ENCODE measurements at places on chromosomes 1 and 21.
A peak's percentile ranks its signal among the peaks of the same experiment; 100 is the strongest.

GRCh38 chr21:27764056-27764455, 797.2 kb upstream of the ADAMTS5 start:
- no peak for DNase-seq

DNA sequence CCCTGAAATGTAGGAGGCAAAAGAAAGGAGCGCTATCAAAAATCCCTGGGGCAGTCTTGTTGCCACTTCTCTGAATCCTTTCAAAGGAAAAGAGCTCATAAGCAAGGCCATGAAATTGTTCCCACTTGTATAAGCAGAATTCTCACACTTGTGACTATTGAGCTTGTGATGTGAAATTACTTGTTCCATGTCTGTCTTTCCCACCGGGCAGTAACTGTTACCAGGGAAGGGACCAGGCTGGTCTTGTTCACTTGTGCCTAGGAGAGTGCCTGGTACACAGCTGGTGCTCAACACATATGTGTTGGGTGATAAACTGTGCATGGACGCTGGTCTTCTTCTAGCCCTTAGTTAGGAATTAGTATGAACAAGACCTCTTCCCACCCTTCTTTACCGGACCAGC, 150.6 kb downstream of the CDC7 start:
- DNase-seq: no peak

DNA sequence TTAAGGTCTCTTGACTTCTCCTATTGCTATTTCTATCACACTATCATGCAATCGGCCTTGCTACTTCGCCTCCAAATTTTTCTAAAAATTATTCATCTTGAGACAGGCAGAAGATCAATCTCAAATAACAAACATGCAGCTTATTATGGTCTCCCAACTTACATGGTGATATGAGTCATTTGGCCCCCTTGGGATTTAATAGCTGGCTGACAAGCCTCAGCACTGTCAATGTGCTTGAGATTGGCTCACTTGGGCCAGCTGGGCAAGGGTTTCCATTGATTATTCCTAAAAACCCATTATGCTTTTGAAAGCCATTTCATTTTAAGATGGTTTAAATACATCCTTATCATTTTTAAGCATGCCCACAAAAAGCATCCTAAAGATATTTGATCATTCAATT, 224.5 kb upstream of the NFIA start:
- no peak for DNase-seq

- DNase-seq: no peak
These were observed 53.2 kb upstream of the B3GALT5 start for GRCh38 chr21:39559511-39559910.

- DNase-seq: no peak
These were observed 180.8 kb downstream of the RPS6KC1 start for GRCh38 chr1:213231795-213232231.

DNA sequence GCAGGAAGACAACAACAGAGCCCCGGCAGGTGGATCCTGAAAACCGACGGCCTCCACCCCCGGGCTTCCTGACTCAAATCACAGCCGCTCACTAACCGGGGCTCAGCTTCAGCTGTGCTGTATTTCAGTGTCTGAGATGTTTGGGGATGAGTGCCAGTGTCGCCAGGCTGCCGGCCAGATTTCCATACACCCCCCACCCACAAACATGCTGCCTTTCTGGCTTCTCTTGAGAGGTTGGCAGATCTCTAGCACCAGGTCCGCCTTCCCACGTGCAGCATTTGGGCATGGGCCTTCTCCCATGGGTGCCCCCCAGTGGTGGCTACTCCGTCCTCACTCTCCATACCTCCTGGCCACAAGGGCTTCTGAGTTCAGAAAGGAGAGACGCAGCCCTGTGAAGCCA, 34.8 kb downstream of the KCNAB2 start:
- no peak for DNase-seq

DNA sequence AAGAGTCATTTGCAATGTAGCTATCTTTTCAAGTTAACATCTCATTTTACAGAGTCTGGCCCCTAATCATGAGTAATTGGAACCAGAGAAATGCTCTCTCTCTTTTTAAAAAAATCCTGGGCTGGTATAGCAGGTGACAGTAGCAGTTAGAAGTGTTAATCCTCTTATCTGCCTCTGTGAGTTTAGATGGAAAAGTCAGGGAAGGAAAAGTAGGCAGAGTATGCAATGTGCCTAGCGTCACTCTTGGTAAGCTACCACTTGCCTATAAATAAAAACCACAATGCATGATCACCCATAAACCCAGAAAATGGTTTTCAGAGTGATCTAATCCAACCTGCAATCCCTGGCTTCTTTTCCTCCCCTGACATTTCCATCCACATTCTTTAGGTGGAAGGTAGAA, 43.2 kb downstream of the UTP25 start:
- no peak for DNase-seq

DNA sequence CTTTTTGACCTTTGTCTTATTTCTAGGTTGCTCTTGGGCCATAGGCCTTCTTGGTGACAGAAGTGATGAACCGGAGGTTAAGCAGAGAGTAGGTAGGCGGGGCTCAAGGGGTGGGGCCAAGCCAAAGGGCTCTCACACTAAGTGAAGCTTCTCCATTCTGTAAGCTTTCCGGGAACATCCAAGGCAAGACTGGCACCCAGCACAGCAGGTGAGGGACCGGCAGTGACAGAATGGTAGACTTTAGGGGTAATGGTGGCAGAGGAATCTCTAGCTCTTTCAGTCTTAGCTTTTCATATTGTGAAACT, at the start of gene TNFAIP8L2:
TNFAIP8L2 (plus strand) TSS at position 135 of the 305 bp plus-strand sequence. CDS start 2,049 bp downstream, outside the sequence.
- DNase-seq: no peak

GRCh38 chr21:44354001-44354405, 582 bp downstream of the TRPM2 start:
- DNase-seq: no peak

- DNase-seq: no peak
These were observed 183.1 kb downstream of the RHOU start for GRCh38 chr1:228918335-228918734.

DNA sequence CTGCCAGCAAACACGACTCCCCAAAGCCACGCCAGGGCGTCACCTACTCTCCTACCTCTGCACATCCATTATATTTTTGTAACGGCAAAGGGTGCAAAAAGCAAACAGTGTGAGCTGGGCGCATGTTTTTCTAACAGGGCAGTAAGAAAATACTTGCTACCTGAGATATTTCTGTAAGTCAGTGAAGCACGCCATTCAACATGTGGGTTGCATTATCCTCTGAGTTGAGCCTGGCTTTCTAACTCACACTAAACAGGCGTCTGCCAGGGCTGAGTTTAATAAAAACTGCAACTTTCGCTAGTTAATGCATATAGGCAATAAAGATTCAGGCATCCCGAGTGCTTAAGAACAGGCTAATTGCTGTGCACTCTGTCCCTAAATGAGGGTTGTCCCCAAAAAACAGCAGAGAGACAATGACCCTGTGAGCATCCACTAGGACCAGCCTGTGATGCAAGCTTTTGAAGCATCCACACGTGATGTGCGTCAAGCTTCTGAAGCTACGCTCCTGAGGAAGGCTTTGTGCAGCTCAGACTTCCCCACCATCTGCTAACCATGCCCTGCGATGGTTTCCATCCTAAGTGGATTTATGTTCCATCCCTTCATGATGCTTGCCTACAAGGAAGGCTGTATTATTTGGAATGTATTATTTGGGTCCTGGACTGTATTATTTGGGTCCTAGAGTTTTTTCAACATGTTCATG, 70.0 kb upstream of the SIM2 start:
- DNase-seq: no peak

DNA sequence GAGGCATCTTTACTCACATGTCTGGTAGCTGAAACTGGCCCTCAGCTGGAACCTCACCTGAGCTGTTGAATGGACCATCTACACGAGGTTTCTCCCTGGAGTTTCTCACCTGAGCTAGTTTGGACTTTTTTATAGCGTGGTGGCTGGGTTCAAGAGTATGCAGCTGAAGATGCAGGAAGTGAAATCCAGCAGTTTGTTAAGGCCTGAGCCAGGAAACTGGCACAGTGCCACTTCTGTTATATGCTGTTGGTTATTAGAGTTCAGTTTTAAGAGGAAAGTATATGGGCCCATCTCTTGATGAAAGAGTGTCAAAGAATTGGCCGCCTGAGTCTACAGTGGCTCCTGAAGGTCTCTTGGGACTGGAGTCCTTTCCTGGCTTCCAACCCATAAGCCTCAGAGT, 35.6 kb downstream of the STUM start:
- DNase-seq: no peak

DNA sequence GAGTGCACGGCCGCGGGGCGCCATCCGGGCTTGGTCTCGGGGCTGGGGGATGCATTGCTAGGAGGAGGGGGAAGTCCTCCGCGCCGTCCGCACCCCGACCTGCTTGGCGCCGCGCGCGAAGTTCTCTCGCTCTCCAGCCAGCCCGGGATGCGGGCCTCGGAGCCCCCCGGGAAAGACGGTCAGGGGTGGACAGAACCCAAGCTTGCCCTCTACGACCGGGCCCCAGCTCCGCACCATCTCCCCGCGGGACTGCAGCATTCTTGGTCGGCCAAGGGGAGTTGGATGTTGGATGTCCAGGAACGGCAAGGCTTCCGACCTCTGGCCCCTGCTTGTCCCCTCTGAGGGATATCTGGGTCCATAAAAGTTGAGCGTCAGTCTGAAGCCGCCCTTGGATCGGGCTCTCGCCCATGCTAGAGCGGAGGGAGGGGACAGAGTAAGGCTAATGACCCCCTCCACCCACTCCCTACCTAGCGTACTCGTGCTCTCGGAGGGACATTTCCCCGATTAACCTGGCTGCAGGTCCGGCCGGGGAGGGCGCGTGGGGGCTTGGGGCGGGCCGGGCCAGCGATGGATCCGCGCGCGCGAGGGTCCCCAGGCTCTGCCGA, 522 bp downstream of the DISP3 start:
- no peak for DNase-seq

DNA sequence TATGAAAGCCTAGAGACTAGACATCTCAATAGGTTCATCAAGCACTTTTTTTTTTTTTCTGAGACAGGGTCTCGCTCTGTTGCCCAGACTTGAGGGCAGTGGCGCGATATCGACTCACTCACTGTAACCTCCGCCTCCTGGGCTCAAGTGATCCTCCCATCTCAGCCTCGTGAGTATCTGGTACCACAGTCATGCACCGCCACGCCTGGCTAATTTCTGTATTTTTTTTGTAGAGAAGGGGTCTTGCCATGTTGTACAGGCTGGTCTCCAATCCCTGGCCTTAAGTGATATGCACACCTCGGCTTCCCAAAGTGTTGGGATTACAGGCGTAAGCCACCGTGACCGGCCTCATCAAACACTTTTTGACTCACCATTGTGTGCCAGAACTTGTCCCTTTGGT, 613 bp upstream of the GPATCH4 start:
- DNase-seq: no peak

DNA sequence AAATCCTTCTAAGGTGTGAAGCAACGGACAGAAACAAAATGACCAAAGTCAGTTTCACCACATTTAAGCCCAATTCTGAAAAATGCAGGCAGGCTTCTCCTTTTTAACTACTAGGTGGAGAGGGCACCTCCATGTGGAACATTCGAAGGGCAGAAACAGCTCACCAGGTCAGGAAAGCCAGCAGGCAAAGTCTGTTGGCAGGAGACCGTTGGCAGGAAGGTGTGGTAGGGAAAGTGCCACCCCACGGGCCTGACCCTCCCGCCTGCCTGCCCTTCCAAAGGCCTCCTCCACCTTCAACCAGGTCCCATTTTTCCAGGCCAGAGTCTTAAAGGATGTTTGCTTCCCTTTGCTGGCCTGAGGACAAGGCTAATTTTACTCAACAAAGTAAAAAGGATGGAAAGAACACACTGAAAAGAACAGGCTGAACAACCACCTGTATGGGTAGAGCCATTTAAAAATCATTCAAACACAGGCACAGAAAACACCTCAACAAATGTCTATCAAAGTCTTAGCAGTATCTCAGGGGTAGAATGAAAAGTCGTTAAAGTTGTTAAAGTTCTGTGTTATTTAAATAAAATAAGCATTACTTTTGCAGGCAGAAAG, 26.4 kb downstream of the CAPZB start:
- no peak for DNase-seq

- DNase-seq: peak; percentile 47
These were observed 24.4 kb downstream of the RRAGC start for GRCh38 chr1:38834937-38835827.

- DNase-seq: no peak
These were observed 571.2 kb upstream of the USP24 start for GRCh38 chr1:55786396-55786795.

GRCh38 chr1:38744452-38745350, 114.9 kb downstream of the RRAGC start:
- no peak for DNase-seq

GRCh38 chr1:15137809-15138208, 15.7 kb upstream of the TMEM51 start:
- no peak for DNase-seq

- DNase-seq: no peak
These were observed 362.4 kb downstream of the HHAT start for GRCh38 chr1:210691039-210691610.

DNA sequence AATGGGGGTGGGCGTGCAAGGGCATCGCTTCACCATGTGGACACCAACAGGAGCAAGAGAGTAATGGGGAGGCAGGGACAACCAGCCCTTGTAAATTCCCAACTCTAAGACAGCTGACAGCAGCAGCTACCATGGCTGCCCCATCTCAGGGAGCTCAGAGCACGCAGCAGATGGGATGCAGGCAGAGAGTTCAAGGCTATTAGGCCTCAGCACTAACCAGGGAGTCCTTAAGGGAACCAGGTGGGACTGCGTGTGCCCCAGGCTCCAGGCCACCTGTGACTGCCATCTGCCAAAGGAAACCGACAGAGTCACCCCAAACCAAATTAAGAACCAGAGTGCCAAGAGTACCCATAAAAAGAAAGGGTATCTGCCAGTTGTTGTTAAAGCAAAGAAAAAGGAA, 33.7 kb upstream of the PRDM2 start:
- DNase-seq: no peak

DNA sequence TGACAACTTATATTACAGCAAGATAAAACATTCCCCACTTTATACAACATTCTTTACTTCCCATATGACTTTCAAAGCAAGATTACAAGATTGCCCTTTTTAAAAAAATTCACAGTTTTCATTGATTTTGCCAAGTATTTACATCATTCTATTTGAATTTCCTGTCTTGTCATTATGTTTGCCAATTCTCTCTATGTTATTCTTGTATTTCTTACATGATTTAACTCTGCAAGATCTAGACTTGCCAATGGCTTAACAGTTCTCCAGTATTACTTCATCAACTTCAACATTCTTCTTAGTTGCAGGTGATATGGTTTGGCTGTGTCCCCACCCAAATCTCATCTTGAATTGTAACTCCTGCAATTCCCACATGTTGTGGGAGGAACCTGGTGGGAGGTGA, 31.6 kb downstream of the FMO4 start:
- peak; percentile 0 for DNase-seq

- DNase-seq: no peak
These were observed 60.6 kb downstream of the C1orf94 start for GRCh38 chr1:34237151-34237815.

- no peak for DNase-seq
These were observed at the start of gene PDZK1IP1 for GRCh38 chr1:47189844-47190508. TSS of gene PDZK1IP1 (minus strand) at chr1:47190036. CDS start at chr1:47189932, 104 bp downstream.
